ENCODE measurements at places on chromosomes 6 and 20. TPM values are rescaled to one million over a fixed set of nuclear protein-coding genes. Genes with fewer than 3 reads are reported as not detected.

Gene TUBB2B
- total RNA-seq: 2.9 TPM

Gene HLA-DRA
- total RNA-seq: not detected

Gene CLVS2
- 0.14 TPM for total RNA-seq

Gene COL21A1
- total RNA-seq: 0.42 TPM

Gene ISM1
- total RNA-seq: 0.28 TPM

Gene TRIM10
- total RNA-seq: not detected

Gene CCN5
- total RNA-seq: 0.63 TPM

Gene RAD21L1
- not detected for total RNA-seq

Gene EYS
- 0.37 TPM for total RNA-seq

Gene CFAP206
- total RNA-seq: 0.14 TPM

Gene KIF6
- total RNA-seq: not detected

Gene DBNDD2
- 28.2 TPM for total RNA-seq

Gene SLC24A3
- 0.09 TPM for total RNA-seq

Gene NOX3
- total RNA-seq: not detected

Gene MBOAT1
- 1.8 TPM for total RNA-seq

Gene COL12A1
- 29.8 TPM for total RNA-seq

Gene GGTLC1
- total RNA-seq: not detected

Gene PPP2R5D
- total RNA-seq: 60.5 TPM

Gene PPDPF
- total RNA-seq: 415 TPM

Gene OR2B2
- not detected for total RNA-seq

Gene NRN1
- not detected for total RNA-seq

Gene GSS
- 83.2 TPM for total RNA-seq

Gene AGER
- 2.0 TPM for total RNA-seq

Gene NKAIN4
- total RNA-seq: not detected

Gene VWA7
- total RNA-seq: 1.6 TPM

Gene ACTL10
- 3.2 TPM for total RNA-seq

Gene SLC17A2
- total RNA-seq: not detected

Gene CAP2
- 3.7 TPM for total RNA-seq

Gene BPIFA1
- 0.42 TPM for total RNA-seq
